ENCODE measurements at places on chromosomes 1 and 21.

- no peak for DNase-seq
Observed at GRCh38 chr1:208069317-208069716, 158.4 kb upstream of the CD34 start.

DNA sequence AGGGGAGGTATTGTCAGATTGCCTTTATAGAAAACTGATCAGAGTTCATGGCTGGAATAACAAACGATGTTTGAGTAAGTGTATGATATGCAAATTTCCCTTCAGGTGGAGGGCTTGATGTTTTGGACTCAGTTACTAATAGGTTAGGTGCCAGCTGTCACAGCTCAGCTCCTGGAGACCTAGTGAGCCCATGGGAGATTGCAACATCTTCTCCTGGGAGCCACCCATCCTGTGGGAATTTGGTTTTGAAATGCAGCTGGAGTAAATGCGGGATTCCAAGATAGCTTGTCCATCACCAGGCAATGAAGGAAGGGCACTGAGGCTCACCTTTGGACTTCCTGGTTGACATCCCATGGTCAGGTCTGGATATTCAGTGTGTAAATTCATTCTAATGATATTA lies 211.4 kb upstream of the NRIP1 start:
- no peak for DNase-seq

GRCh38 chr1:78617615-78618026 lies 2.6 kb upstream of the IFI44L start:
- peak; percentile 53 for DNase-seq

- no peak for DNase-seq
Observed at GRCh38 chr1:15477646-15478212, 1.8 kb downstream of the CELA2B start.

- no peak for DNase-seq
Observed at GRCh38 chr1:182786223-182786994, 3.2 kb upstream of the NPL start.
